ENCODE measurements at places on chromosomes 7 and 10.

GRCh38 chr10:5364374-5364773, 392 bp upstream of the UCN3 start:
- DNase-seq = no peak

GRCh38 chr7:25122373-25122772, 2.7 kb downstream of the CYCS start:
- peak; percentile 39 for DNase-seq

DNA sequence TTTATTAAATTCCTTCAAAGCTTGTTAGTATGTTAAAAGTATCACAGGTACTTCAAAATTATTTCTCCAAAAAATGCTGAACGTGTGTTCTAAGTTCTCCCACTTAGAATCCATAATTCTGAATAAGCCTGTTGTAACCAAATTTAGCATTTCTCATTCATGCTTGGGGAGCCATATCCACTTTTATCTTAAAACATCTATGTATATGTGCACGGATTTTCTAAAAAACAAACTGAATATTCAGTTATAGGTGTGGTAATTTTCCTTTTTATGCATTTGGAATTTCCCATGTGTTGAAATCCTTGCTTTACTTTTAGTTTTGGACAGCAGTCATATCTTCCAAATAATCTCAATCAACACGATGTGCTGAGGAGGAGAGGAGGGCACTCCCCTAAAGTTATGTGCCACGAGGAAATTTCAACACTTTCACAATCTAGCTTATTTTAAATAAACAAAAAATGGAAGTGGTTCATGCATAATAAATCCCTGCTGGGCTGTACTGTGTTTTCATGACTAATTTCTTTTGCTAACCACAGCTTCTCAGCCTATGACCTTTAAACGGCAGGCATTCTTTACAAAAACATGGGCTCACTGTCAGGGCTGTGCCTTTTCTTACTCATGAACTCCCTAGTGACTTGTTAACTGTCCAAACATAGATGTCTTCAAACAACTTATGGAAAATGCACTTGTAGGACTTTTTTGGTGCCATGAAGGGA, 380.3 kb upstream of the SEMA3C start:
- DNase-seq = peak; percentile 95

DNA sequence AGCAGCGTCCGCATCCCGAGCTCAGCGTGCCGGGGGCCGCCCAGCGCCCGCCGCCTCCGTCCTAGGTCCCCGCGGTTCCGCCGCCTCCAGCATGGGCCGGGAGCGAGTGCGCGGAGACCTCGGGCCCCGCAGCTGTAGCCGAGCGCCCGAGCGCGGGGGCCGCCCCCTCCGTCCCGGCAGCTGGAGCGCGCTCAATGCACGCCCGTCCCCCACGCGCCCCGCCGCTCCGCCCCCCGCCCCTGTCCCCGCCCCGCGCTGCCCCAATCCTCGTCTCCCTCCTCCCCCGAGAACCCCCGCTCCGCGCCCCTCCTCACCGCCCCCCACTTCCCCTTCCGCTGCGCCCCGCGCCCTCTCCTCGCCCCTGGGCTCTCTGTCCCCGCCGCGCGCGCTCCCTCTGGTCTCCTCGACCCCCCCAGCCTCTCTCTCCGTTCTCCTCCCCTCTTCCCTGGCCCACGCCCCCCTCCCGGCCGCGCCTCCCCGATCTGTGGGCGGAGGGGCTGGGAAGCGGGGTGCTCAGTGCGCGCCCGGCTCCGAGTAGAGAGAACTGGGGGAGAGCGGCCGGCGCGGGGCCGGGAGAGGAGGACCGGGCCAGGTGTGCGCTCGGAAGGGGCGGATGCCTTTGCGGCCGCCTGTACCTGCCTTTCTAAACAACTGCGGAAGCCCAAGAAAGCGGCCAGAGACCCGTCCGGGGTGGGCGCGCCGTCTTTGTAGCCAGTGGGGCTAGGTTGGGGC, at the start of gene VIPR2:
VIPR2 (minus strand) TSS at position 110 of the 732 bp plus-strand sequence; CDS start at position 14, 96 bp downstream.
- DNase-seq = no peak

Measured in fibroblast of skin of left quadriceps (primary cell).